ENCODE measurements at places on chromosomes 1 and 21. TPM values are rescaled to one million over a fixed set of nuclear protein-coding genes. Genes with fewer than 3 reads are reported as not detected.

GRCh38 chr1:59477286-59477685, 180.4 kb downstream of the FGGY start:
- DNase-seq: no peak

DNA sequence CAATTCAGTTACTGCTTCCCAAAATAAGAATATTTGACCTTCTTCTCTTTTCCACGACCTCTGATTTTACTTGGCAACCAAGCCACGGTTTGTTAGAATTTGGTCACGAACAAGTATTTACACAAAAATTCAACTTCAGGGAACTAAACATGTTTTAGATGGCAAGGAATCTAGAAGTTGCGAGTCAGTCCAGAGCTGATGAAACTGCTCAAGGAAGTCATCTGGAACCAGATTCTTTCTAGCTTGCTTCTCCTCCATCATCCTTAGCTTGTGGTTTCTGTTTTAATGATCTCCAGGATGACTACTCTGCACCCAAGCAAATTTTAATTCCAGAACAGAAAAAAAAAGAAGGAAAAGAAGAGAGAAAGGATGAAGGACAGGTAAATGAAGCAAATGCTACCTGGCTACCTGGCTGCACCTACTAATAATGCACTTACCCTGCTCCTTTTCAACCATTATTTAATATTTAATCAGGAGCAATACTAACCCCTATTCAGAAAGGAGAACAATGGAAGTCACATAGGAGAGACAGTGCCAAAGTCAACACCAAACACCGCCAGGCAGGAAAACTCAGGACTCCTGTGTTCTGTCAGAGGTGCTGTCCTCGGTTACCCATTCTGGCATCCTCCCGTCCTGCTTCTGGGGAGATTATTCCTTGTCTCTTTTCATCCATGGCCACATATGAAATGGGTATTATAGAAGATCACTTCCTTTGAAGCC, 54.2 kb upstream of the RGS7 start:
- DNase-seq: no peak

GRCh38 chr1:219783605-219784235, 144.6 kb downstream of the SLC30A10 start:
- DNase-seq: no peak

DNA sequence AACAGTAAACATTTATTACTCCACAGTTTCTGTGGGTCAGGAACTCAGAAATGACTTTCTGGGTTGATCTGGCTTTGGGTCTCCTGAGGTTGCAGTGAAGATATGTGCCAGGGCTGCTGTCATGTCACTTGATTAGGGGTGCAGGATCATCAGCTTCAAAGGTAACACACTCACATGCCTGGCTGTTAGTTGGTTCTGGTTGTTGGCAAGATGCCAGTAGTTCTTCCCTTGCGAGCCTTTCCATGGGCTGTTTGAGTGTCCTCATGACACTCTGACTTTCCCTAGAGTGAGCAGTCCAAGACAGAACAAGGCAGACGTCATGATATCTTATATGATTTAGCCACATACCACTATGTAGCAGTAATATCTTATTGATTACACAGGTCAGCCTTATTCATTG, 1.8 kb downstream of the SWT1 start:
- no peak for DNase-seq

The PLA2G2A gene
- total RNA-seq: 453 TPM

The GBP6 gene
- not detected for total RNA-seq

The AGMAT gene
- total RNA-seq: 0.58 TPM

DNA sequence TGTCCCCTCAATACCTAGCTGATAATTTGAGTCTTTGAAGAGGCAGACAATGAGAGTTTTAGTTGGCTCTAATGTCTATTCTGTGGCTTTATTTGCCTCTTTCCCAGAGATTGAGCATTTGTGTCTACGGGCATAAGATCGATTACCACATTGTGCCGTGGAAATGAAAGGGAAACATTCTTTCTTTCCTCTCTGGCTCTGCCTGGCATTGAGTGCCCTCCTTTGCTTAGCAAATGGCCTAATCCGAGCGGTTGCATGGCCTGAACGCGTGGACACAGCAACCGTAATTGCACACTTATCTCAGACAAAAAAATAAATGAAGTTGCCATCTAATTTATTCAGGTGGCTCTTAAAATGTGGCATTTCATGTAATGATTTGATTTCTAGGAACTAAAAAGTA, 247.9 kb downstream of the ADGRL2 start:
- no peak for DNase-seq

DNA sequence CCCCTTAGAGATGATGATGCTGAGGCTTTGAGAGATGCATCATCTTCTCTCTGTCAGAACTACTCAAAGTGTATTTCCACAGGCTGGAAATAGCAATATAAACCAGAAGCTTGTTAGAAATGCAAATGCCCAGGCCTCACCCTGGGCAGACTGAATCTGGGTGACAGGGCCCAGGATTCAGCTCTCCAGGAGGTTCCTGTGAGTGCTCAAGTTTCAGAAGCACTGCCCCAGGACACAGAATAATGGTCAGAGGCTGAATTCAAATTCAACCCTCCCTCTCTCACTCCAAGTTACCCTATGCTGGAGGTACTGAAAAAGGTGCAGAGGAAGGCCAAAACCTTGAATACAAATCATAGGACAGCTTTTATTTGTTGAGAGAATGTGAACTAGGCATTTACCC, 98.5 kb upstream of the NGF start:
- DNase-seq: no peak

All from mesenteric fat pad (tissue), 1 donor.